ENCODE measurements at places on chromosomes 6 and 20. TPM values are rescaled to one million over a fixed set of nuclear protein-coding genes. Genes with fewer than 3 reads are reported as not detected.

Gene PANK2
- total RNA-seq, result 45.2 TPM

Gene FRK
- total RNA-seq, result 2.1 TPM

Gene NKAIN4
- total RNA-seq, result 41.3 TPM

Gene MLIP
- total RNA-seq, result 28.6 TPM

Gene TFAP2A
- total RNA-seq, result 0.72 TPM

Gene DACT2
- total RNA-seq, result 5.7 TPM

Gene COMMD7
- total RNA-seq, result 26.2 TPM

Gene LTV1
- total RNA-seq, result 14.0 TPM

Gene OR2B3
- total RNA-seq, result not detected

DNA sequence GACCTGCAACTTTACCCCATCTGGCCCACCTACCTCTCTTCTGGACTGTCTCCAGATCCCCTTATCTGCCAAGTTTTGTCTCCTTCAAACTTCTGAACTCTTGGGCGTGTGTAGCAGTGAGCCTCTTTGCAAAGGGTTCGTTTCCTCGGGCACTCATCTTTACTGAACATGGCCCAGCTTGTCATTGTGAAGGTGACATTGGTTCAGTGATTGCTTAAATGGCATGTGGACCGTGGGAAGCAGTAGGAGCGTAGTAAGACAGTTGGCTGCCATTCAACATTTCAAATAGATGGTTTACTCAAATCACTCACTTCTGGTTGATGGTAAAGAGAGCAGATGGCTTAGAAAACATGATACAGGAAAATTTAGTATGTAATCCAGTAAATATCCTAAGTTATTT lies 34.8 kb upstream of the KIF25 start:
- H3K36me3 ChIP-seq, result peaks cover 29% of the 10 kb centered on the region
- no peak overlapping the region for H3K27ac ChIP-seq
- peaks cover 4% of the 10 kb centered on the region for H3K4me1 ChIP-seq
- H3K27me3 ChIP-seq, result no peaks in the 10 kb centered on the region
- DNase-seq, result no peak
- no peak overlapping the region for H3K4me3 ChIP-seq

DNA sequence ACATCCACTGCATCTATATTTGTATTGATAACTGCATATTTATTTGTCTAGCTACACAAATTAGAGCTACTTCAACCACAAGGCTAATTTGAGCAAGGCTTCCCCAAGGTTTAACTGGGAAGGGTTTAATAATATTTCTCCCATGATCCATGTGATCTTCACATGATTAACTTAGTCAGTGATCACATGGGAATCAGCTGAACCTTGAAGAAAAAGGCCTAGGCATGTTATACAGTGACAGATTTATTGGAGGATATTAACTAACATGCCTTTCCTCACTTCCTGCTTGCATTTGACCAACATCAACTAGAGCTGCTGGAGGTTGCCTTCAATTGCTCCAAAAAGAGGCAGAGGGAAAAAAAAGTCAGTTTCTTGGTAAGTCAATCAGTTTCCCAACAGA lies 417.0 kb downstream of the HAO1 start:
- no peak overlapping the region for H3K4me3 ChIP-seq
- DNase-seq, result no peak
- no peaks in the 10 kb centered on the region for H3K4me1 ChIP-seq

- H3K4me3 ChIP-seq, result no peak overlapping the region
- peaks cover 4% of the 10 kb centered on the region for H3K36me3 ChIP-seq
- H3K27me3 ChIP-seq, result peaks cover 4% of the 10 kb centered on the region
- H3K4me1 ChIP-seq, result peaks cover 46% of the 10 kb centered on the region
- DNase-seq, result no peak
Measured at GRCh38 chr20:1891263-1892118, 3.7 kb upstream of the SIRPA start.

DNA sequence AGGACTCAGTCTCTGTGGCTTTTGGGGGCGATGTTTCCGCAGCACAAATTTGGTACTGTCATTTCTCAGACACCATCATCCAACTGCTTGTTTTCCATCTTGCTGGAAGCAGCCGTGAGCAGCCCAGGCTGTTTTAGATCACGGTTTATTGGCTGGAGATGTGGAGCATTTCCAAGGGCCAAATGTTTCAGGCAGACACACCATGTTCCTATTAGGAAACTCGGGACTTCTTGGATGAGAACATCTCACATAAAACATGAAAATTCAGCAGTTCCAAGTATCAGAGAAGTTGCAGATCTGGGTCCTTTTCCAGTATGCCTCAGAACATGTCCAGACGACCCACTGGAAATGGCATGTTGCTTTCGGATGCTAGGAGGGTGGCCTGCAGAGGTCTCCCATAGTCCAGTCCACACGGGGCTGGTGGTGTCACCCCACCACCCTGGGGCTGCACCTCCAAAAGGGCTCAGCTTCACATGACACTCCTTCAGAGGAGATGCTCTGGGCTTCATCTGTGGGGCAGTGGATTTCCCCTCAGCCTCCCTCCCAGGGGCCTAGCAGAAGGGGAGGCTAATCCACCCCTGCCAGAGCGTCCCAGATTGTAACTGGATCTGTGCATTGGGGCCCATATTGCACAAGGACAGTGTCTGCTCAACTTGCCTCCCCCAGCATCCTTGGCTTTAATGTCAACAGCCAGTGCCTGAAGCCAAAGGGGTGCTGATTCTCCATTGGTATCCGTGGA lies 176.3 kb downstream of the SCP2D1 start:
- no peaks in the 10 kb centered on the region for H3K27me3 ChIP-seq
- H3K4me3 ChIP-seq, result no peak overlapping the region
- no peaks in the 10 kb centered on the region for H3K36me3 ChIP-seq
- H3K27ac ChIP-seq, result no peak overlapping the region
- DNase-seq, result no peak

DNA sequence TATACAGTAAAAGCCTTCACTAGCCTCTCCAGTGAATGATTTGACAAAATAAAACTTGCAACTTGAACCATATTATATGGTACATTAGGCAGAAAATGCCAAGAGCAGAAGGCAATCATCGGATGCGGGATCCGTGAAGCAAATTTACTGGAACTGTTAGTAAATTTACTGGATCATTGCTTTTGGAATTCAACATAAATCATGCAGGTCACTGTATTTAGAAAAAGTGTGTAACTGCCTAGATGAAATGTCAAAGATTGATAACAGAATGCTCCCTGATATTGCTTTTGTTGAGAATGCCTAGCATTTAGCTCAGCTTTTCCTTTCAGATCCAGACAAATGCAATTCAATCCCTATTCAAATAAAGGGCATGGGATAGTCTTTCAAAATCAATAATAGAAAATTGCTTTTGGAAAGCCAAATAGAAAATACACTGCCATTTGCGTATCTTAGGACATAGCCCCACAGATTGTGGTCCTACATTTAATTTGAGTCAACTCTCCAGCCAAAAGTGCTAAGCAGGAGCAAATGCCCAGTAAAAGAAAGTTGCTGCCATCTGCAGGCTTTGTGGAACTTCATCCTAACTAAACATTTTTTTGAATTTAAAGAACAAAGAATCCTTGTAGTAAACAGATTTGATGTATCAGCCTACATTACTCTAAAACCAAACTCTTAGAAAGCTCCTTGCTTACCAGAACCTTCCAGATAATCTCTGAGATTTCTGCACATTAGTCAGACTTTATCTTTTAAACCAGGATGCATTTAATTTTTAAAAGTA lies 109.5 kb upstream of the HSF2 start:
- no peaks in the 10 kb centered on the region for H3K4me1 ChIP-seq
- no peaks in the 10 kb centered on the region for H3K27me3 ChIP-seq
- H3K4me3 ChIP-seq, result no peak overlapping the region
- peak; percentile 44 for DNase-seq

DNA sequence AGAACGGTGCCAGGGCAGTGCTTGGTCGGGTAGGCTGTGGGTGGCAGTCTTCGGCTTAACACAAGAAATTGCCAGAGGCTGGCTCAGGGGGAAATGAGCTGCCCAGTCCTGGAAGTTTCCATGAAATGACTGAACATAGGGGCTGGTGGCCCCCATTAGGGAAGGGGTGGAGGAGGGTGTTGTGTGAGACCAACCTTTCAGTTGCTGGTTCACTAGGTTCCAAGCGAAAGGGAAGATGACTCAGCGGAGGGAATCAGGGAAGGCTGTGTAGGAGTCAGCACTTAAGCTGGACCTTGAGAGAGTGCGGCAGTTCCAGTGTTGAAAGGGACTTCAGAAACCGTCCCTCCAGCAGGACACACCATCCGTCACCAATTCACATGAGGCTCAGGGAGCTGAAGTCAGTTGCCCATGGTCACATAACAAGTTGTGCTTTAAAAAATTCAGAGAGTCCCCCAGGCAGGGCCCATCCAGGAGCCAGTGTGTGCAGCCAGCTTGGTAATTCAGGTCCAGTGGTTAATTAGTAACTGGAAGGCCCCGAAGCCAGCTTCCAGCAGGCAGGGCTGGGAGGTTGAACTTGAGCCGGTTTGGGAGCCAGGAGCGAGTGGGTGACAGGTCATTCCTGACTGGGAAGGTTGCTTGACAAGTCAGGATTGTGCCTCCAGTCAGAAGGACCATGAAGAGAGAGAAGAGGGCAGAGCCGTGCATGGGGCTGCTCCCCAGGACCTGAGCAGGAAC lies at the start of gene SGK2:
SGK2 (plus strand) TSS at position 616 of the 735 bp plus-strand sequence. CDS start 7,469 bp downstream, outside the sequence.
- DNase-seq, result no peak
- H3K36me3 ChIP-seq, result no peaks in the 10 kb centered on the region
- H3K27me3 ChIP-seq, result no peaks in the 10 kb centered on the region
- H3K4me1 ChIP-seq, result no peaks in the 10 kb centered on the region

DNA sequence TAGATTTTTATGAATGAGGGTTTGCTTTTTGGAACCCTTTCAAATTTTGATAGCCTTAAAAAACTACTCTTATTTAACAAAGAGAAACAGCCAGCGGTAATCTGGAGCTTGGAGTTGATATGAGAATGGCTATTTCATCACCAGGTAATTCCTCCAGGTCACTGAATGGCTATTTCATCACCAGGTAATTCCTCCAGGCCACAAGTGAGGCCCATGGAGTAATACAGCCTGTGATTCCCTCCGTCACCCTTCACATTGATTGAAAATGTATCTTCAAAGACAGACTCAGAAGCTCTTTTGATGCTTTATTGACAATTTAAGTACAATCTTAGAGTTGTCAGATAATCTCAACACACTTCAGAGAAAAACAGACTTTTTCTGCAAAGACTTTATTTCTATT lies 73.3 kb upstream of the AGPAT4 start:
- no peaks in the 10 kb centered on the region for H3K4me1 ChIP-seq
- no peak overlapping the region for H3K4me3 ChIP-seq
- no peaks in the 10 kb centered on the region for H3K27me3 ChIP-seq
- no peak overlapping the region for H3K27ac ChIP-seq

- no peak overlapping the region for H3K4me3 ChIP-seq
- no peak for DNase-seq
- H3K27ac ChIP-seq, result no peak overlapping the region
- H3K36me3 ChIP-seq, result no peaks in the 10 kb centered on the region
- peaks cover 11% of the 10 kb centered on the region for H3K4me1 ChIP-seq
Measured at GRCh38 chr20:19321176-19321575, 108.7 kb downstream of the SLC24A3 start.

DNA sequence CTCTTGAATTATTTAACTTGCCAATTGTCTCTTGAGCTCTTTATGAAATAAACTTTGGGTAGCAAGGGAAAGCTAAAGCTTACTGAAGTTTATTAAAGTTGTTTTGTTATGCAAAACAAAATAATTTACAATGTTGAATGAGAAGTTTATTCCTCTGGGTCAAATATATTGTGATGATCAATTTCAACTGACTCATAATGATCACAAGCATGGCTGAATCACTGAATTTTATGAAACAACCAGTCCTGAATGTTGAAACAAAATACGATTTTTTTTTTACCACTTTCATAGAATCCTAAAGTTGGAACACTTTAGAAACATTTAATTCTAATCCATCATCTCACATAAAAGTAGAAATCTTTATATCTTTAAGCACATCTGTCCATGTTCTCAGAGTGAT lies 110.3 kb downstream of the RWDD2A start:
- DNase-seq, result no peak
- H3K27ac ChIP-seq, result no peak overlapping the region
- H3K36me3 ChIP-seq, result no peaks in the 10 kb centered on the region
- H3K4me3 ChIP-seq, result no peak overlapping the region
- H3K27me3 ChIP-seq, result no peaks in the 10 kb centered on the region
- H3K4me1 ChIP-seq, result no peaks in the 10 kb centered on the region

DNA sequence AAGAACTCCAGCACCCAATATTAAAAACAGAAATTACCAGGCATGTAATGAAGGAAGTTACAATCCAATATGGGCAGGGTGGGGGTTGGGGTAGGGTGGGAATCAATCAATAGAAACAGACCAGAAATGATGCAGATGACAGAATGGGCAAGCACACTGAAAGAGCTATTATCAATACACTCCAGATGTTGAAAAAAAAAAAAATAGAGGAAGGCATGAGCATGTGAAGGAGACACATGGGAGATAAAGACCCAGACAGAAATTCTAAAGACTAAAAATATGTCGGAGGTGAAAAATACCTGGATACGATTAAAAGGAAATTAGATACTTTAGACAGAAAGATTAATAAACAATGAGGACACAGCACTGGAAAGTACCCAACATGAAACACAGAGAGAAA lies 19.1 kb upstream of the ZC3H12D start:
- H3K27me3 ChIP-seq, result no peaks in the 10 kb centered on the region
- no peaks in the 10 kb centered on the region for H3K36me3 ChIP-seq
- no peaks in the 10 kb centered on the region for H3K4me1 ChIP-seq
- H3K27ac ChIP-seq, result no peak overlapping the region
- H3K4me3 ChIP-seq, result no peak overlapping the region
- no peak for DNase-seq

- no peaks in the 10 kb centered on the region for H3K4me1 ChIP-seq
- H3K36me3 ChIP-seq, result no peaks in the 10 kb centered on the region
- H3K27ac ChIP-seq, result no peak overlapping the region
- H3K27me3 ChIP-seq, result no peaks in the 10 kb centered on the region
- no peak overlapping the region for H3K4me3 ChIP-seq
Measured at GRCh38 chr6:63521475-63522210, 50.6 kb upstream of the LOC128125822 start.

DNA sequence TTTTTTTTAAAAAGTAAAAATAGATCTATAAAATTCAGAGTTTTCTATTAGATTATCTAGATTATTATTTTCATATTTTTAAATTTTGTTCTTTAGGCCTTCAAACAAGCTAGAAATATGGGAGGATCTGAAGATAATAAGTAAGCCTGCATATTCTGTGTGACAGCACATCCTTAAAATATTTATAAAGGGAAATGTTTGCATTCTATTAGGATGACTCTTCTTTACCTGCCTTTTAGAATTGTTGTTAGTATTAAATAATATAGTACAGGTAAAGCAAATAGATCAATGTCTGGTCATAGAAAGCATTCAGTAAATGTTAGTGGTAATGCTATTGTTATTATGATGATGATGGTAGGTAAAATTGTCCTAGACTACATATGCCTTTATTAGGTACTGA lies 17.4 kb downstream of the PEX3 start:
- no peaks in the 10 kb centered on the region for H3K4me1 ChIP-seq
- H3K36me3 ChIP-seq, result no peaks in the 10 kb centered on the region
- no peak overlapping the region for H3K27ac ChIP-seq
- no peak for DNase-seq
- no peak overlapping the region for H3K4me3 ChIP-seq
- no peaks in the 10 kb centered on the region for H3K27me3 ChIP-seq

Data from spinal cord (tissue), 10 donors.